D721Med (cell line): ENCODE measurements at places on chromosomes 4 and X.

DNA sequence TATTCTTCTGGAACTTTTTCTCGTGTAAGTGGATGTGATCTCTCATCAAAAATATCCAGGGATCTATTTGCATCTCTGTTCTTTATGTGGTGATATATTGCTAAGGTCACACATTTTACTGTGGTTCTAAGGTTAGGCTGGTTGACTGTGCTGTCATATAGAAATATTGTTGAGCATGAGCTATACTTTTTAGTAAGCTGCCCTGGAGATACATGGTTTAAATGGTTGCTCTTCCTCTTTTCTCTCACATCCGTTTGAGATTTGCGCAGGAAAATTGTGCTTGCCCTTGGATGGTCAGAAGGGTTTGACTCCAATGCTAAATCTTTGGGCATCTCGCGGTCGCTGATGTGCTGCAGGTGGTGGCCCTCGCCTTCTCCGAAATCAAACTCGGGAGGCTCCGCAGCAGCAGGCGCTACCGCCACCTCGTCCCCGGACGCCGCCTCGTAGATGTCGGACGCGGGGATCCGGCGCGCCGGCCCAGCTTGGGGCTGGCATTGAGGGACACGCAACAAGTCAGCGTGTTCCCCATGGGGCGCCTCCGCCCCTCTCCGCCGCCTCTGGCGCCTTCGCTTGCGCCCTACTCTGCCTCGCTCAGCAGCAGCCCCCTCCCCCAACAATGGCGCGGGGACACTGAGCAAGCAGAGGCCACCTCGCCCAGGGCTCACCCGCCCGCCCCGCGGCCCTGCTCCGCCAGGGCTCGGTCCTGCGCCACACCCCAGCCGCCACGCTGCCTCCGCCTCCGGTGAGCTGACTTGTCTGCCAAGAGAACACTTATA is 154.5 kb downstream of the MSN start:
- DNase-seq: no peak

DNA sequence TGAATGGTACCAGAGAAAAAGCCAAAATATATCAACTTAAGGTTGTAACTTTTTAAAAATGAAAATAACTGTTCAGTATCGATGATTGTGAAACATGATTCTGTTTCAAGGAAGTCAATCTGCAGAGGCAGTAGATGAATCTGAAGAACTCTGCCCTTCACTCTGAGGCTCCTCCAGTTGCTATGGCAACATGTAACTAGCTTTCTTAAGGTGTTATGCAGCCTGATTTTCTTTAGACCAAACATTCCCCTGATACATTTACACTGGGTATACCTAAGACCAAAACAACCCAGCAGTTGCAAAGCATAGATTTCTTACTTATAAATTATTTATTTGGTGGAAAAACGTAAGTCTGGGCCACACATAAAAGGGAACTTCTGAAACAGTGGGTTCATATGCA is 133.6 kb upstream of the RASGEF1B start:
- no peak for DNase-seq

DNA sequence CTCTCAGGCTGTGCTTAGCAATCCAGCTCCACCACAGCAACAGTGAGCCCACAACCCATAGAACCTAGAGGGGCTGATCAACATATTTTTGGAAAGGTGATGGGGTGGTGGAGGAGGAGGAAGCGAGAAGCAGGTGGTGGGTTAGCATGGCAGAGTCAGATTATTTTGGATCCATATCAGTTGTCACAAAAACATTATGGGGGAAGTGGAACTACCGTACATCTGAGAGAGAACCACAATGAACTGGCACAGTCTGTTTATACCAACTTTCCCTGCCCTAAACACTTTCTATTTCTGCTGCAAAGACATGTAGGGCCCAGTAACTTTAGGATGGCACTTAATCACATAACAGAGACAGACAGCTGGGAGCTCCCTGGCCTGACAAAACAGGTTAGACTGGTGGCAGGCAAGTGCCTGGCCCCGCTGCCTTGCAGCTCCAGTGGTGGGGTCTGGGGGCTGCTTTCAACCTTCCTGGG is 4.3 kb downstream of the SLC9A7 start:
- no peak for DNase-seq

GRCh38 chrX:15515931-15516330 is 15.3 kb downstream of the BMX start:
- DNase-seq: no peak

DNA sequence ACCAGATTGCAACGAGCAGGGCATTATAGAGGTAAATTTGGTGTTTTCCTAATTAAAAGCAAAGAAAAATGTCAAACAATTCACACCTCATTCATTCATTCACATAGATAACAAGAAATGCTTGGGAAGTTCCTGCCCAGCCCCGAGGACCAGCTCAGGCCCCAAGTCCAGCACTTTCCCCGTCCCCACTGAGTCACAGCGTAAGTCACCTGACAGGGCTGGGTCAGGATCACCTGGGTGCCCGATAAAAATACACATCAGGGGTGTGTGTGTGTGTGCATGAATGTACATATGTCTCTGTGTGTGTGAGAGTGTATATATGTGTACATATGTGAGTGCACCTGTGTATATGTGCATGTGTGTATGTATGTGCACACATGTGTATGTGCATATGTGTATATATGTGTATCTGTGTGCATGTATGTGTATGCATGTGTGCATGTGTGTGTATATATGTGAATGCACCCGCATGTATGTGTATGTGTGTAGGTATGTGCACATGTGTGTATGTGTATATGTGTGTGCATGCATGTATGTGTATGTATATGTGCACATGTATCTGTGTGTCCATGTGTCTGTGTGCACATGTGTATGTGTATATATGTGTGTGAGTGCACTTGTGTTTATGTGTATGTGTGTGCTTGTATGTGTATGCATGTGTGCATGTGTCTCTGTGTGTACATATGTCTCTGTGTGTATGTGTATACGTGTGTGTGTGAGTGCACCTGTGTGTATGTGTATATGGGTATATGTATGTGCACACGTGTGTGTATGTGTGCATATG is 18.6 kb upstream of the SH3TC1 start:
- no peak for DNase-seq
